ENCODE measurements at places on chromosomes 6 and 20. TPM values are rescaled to one million over a fixed set of nuclear protein-coding genes. Genes with fewer than 3 reads are reported as not detected.

RSPH9 gene
- 0.38 TPM for total RNA-seq

PABPC1L gene
- 31.4 TPM for total RNA-seq

TCF15 gene
- 0.28 TPM for total RNA-seq

- DNase-seq = no peak
These were observed at the start of gene RAET1E for GRCh38 chr6:149897855-149898744. TSS of gene RAET1E (minus strand) at chr6:149898113. CDS start at chr6:149890901, 7,212 bp downstream.

All from chondrocyte (in vitro differentiated cells).